ENCODE measurements at places on chromosomes 7 and 10. TPM values are rescaled to one million over a fixed set of nuclear protein-coding genes. Genes with fewer than 3 reads are reported as not detected.

The ZNF467 gene
- 12.3 TPM for total RNA-seq

The TMEM196 gene
- not detected for total RNA-seq

The MUC3A gene
- total RNA-seq: not detected

The UNCX gene
- not detected for total RNA-seq

The GARIN1A gene
- 2.3 TPM for total RNA-seq

The AUTS2 gene
- total RNA-seq: 42.0 TPM

The ADRA2A gene
- 16.0 TPM for total RNA-seq

The WDR86 gene
- total RNA-seq: 1.2 TPM

Measured in ovary (tissue), 10 donors.